Posterior vena cava (tissue), 2 donors: ENCODE measurements at places on chromosomes 5 and 9.

GRCh38 chr5:113020461-113021273, 44.1 kb downstream of the DCP2 start:
- DNase-seq: no peak

DNA sequence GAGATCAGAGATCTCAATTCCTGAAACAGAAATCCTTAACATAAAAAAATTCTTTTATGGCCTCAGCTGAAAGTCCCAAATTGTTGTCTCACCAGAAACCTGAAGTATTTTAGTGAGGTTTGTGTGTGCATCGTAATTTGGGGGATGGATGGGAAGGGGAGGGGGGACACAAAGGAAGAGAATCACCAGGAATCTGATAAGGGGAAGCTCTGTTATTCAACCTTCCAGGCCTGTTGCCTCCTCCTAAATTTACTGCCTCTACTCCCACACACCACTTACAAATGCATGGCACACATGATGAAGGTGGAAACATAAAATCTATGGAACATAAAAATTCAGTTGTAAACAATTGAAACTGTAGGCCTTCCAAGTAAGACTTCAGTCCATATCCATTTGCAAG, 97.7 kb downstream of the NPR3 start:
- DNase-seq: no peak

DNA sequence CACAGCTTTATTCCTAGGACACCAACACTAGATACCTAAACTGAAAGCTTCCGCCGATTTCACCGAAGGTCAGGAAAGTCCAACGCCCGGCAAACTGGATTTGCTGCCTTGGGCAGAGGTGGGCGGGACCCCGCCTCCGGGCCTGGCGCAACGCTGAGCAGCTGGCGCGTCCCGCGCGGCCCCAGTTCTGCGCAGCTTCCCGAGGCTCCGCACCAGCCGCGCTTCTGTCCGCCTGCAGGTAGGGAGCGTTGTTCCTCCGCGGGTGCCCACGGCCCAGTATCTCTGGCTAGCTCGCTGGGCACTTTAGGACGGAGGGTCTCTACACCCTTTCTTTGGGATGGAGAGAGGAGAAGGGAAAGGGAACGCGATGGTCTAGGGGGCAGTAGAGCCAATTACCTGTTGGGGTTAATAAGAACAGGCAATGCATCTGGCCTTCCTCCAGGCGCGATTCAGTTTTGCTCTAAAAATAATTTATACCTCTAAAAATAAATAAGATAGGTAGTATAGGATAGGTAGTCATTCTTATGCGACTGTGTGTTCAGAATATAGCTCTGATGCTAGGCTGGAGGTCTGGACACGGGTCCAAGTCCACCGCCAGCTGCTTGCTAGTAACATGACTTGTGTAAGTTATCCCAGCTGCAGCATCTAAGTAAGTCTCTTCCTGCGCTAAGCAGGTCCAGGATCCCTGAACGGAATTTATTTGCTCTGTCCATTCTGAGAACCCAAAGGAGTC, at the start of gene CD274:
Gene CD274, plus strand, starts transcription at position 184 of the 733 bp plus-strand sequence. CDS start 5,572 bp downstream, outside the sequence.
- peak; percentile 96 for DNase-seq

DNA sequence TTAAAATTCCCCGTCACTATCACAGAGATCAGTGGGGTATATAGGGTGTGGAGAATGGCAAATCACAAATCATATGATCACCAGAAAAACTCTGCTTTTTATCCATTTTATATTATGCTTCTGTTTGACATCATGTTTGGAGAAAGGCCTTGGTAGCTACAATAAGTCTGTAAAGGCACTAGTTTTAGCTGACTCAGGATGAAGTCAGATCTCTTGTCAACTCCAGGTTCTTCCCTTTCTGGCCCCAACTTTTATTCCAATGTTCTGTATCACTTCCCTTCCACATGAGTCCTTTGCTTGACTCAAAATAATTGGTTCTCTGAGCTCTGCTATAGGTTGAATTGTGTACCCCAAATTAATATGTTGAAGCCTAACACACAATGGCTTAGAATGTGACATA, 484.9 kb downstream of the PTPRD start:
- DNase-seq: no peak

DNA sequence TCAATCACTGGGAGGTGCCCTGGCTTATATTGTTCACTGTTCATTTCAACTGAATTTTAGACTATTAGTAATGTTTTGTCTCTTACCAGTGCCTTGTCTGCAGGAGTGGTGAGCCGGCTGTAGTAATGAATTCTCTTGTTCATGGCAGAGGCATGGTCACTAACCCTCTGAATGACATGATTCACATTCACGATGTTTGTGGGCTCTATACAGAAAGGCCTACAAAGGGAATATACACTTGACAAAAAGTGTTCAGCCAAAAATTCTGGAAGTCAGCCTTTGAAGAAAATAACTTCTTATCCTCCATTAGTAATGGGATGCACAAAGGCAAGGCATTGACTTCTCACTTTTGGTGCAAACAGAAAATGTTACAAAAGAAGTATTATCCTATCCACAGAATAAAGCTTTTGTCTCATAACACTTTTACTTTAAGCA, 39.6 kb downstream of the SLC38A9 start:
- DNase-seq: no peak

- no peak for DNase-seq
Observed at GRCh38 chr5:96338624-96339415, 94.2 kb downstream of the PCSK1 start.

DNA sequence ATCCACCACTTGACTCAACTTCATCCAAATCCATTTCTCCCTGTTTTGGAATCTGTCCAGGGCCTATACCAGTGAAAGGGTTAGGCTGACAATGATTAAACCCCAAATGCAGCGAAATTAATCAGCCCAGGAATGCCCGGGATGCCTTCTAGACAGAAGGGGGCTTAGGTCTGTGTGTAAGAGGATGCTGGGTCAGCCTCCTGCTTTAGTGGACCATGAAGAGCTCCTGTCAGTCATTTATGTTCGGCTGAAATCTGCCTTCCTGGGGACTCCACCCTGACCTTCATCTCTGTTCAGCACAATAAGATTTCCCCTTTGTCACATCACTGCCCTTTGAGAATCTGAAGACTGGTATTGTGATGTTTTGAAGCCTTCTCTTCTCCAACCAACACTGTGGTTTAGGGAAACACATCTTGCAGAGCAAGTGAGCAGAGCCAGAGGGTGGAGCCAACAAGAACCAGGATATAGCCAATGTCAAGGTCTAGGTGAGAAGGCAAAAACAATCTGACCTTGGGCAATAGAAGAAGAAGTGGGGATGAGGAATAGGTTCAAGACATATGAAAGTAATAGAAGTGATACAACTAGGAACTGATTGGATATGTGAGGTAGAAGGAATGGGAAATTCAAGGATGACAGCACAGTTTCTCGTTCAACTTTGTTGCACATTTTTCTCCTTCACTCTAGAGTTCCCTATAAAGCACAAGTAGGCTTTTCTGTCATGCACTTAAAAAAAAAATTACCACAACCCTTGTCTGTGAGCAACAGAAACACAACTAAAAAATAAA, 234.4 kb downstream of the ARHGAP26 start:
- DNase-seq: no peak

GRCh38 chr9:133427658-133428348, 5.6 kb downstream of the ADAMTS13 start:
- DNase-seq: no peak

DNA sequence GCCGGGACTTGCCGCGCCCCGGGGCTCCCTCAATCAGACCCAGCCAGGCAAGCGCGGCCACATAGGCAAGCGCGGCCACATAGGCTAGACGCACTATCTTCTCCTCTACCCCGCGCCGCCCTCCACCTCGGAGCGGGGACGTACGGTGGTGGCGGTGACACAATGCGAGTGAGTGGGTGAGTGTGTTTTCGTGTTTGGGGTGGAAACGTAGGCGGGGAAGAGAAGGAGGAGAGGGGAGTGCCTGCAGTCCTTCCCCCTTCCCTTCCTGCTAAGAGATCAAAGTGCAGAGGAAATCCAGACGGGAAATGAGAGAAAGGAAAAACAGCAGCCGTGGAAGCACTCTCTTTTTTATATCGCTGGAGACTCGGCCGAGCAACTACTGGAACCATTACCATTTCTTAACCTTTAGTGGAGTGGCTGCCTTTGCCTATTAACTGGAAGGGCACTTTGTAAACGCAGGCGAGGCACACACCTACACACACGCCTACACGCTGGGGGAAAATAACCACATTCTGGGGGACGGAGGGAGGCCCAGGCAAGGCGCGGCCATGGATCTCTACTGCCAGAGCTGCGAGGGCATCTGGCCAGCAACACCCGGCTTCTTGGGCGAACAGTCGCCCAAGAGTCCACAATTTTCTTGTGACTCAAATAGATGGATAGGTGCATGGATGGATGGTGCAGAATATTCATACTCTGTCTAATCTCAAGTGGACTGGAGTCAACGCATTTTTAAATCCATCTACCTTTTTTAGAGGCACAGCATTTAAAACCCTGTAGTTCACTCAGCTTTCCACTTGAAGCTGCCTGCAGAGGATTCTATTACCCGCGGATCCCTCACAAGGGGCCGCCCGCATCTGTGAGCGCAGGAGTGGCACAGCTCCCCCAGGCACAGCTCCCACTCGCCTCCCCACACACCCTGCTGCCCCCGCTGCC, 2.1 kb downstream of the EDIL3 start:
- DNase-seq: peak; percentile 80

DNA sequence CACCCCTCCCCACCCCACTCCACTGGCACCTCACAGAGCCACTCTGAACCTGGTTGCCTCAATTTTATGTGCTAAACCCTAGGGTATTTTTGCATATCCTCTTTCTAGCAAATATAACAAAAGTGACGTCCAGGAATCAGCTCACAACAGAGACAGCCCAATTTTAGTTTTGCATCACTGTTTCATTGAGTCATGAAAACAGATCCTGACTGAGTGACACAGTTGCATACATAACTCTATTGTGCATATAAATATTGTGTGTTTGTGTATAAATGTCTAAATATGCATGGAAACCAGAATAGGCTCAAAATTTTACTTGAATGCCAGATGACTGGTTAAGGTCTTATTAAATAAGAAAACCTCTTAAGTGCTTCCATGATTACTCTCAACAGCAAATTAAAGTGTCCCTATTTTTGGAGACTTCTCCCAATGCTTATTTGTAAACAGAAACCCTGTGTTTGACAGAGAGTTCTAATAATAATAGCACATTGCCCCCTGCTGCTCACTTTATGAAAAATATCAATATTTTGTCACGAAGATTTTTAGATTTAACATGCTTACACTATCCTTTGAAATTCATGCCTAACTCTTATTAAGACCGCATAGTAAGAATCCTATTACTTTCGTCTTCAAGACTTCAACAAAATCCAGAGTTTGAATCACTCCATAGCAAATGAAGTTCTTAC, 75.5 kb upstream of the PRRC1 start:
- DNase-seq: no peak

GRCh38 chr5:111299831-111300432, 75.7 kb downstream of the CAMK4 start:
- no peak for DNase-seq

- no peak for DNase-seq
Observed at GRCh38 chr5:60487885-60488442, 212.0 kb downstream of the DEPDC1B start.

DNA sequence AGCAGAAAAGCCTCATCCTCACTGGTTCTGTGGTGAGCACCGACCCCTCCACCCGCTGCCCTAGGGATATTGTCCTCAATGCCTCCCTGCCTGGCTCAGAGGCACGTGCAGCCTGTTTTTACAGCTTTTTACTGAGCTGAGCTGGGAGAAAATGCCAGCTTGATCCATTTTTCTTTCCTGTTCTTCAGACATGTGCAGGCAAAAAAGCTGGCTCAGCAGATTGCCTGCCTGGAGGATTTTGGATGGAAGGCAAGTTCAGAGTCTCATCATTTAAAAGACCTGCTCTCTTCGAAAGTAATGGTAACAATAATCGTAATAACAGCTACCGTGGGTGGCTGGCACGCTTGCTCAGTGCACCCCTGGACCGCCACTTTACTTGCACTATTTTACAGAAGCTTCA, 135.0 kb upstream of the SMIM23 start:
- no peak for DNase-seq

DNA sequence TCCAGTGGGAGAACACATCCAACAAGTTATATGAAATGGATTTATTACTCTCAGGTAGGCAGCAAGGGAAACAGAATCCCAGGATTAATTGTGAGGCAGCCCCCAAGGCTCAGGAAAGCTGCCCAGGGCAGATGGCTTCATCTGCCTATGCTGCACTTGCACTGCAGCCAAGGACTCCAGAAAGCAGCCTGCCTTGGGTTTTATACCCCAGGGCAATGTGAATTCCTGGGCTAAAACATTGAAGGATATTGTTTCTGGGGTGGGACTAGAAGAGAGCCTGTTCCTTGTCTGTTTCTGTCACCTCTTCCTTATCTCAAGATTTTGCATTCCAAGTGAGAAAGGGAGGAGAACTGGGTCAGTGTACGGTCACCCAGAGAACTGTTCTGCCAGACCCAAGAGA, 8.8 kb upstream of the CCL27 start:
- DNase-seq: no peak

GRCh38 chr5:140575309-140575708, 10.7 kb downstream of the SLC35A4 start:
- peak; percentile 89 for DNase-seq

DNA sequence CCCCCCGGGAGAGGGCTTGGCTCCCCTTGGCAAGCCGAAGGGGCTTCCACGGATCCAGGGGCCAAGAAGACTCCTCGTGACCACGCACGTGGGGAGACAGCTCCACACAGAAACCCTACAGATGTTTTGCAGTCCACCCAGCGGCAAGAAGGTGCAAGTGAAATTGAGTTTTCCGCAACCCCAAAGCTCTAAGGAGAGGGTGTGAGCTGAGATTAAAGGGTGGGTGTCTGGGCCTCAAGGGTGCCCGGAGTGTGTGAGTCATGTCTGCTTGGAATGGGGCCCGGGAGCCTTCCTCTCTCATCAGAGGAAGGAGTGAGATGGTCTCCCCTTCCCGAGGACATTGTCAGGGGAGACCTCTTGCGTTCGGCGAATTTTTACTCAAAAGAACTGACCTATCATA, 79.1 kb downstream of the OLFM1 start:
- DNase-seq: no peak

DNA sequence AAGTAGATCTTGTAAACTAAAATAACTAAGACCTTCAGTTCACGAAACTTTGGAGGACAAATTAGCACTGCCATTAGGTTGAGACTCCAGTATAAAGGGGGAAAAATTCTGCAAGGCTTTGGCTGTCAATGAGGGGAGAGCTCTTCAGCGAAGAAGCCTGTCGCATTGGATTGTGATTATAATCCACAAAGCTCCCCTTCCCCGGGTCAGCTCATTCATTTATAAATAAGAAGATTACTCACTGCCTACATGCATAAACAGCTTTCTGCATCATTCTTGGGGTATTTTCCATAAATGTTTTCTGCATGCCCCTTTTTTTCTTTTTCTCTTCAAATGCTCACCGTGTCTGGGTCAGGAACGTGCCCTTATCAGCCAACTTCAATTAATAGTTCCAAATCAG, 196.7 kb downstream of the EBF1 start:
- no peak for DNase-seq
